ENCODE measurements at places on chromosomes 4 and X.

DNA sequence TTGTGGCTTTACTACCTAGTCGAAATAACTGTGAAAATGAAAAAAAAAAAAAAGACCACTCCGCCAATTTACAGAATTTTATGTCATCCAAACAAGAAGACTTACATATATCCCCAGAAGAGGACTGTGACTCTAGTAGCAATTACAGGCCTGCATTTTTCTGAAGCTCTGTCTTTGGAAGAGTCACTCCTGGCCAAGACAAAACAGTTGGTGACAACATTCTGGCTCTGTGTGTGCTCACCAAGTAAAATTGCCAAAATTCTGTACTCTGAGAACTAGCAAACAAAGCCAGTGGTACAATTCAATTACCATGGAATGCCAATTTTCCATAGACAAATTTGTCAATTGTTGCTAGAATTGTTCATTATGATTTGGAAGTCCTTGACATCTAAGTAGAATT, 311.1 kb downstream of the PDGFC start:
- peak; percentile 26 for DNase-seq

GRCh38 chrX:110699109-110699508, 96.5 kb downstream of the CHRDL1 start:
- DNase-seq = no peak

DNA sequence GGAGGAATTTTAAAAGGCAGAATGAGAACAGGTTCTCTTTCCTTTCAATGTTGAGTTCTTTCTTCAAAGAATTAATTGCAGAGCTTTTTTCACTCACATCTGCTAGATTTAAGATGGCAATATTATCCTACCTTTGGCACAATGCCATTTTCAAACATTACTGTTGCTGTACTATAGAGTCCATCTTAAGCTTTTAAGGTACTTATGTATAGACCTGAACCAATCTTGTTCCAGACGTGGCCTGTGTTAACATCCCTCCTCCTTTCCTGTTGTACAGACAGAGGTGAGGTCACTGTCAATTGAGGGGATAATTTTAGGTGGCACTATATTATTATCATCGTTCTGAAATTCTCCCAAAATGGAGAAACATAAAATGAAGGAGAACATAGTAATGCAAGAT, 53.0 kb upstream of the MYOZ2 start:
- no peak for DNase-seq

DNA sequence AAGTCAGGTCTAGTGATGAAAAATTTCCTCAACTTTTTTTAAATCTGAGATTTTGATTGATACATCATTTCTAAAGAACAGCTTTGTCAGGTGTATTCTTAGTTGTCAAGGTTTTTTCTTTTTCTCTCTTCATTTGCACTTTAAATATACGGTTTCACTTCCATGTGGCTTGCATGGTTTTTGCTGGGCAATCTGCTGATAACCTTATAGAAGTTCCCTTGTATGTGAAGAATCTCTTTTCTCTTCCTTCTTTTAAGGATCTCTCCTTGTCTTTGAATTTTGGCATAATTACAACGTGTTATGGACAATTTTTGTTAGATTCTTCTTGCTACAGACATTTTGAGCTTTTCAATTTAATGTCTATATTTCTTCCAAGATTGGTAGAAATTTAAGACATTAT, 76.4 kb downstream of the ZNF721 start:
- DNase-seq = no peak

DNA sequence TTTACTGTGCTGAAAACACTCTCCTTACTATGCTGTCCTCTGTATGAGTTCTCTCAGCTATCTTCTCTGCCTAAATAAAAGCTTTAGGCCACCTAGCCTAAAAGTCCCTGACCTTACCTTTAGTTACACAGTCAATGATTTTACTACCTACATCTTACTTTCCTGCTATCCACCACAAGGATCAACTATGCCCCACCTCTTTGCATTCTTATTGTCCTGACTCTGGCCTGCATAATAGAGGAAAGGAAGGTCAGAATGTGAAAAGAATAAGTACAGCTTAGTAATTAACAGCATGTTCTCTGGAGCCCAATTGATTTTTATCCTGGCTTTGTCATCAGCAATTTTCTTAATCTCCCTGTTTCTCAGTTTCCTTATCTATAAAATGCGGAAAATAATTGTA, 1257.8 kb downstream of the RPA4 start:
- no peak for DNase-seq

DNA sequence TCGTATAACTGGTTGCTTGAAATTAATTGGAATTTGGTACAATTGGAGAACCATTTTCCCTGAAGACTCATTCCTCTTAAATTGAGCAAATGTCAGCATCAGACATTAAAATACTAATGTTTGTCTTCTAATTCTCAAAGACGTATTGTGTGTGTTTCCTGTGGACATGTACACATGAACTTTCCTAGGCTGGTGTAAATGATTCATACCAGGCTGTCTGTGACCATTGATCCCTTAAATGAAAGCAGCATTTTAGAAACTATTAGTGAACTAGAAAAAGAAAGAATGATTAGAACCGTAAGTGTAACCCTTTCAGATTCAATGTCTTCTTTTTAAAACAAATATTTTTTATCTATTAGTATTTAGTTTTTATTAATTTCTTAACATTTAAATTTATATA, 332.9 kb downstream of the PPP3CA start:
- no peak for DNase-seq

DNA sequence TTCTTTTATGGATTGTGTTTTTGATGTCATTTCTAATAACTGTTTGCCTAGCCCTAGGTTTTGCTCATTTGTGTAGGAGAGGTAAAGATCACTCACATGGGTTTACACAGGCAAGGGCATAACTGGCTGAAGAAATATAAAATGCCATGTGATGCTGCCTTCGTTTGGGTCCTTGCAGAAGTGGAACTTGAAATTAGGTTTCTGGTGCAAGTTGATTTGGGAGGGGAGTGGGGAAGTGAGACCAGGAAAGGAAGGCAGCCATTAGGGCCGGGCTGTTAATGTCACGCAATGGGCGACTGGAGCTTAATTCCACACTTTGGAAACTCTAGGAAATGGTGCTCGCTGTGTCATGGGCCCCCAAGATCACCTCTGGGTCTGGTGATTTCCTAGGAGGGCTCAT, 14.5 kb downstream of the CLCN4 start:
- no peak for DNase-seq

GRCh38 chr4:184899261-184900134, 73.7 kb upstream of the ACSL1 start:
- no peak for DNase-seq

GRCh38 chr4:39571054-39571453, 43.8 kb upstream of the UGDH start:
- no peak for DNase-seq

DNA sequence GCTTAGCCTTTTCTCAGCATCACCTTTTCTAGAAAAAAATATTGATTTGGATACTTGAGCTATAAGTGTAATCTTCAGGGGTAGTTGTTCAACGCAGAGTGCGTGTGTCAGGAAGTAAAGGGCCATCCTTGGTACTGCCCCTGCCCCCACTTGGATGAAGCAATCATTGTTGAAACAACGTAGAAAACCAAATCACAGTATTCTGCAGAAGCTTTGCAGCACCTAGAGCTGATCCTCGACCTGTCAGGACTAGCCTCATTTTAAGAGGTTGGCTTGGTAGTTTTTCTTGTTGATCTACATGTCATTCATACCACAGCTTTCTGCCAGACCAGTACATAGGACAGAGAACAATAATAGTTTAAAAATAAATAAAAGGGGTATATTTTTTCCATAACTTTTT, 65.3 kb upstream of the MYOZ2 start:
- DNase-seq = no peak

- no peak for DNase-seq
Measured at GRCh38 chrX:150366951-150367545, 3.9 kb downstream of the MAMLD1 start.

DNA sequence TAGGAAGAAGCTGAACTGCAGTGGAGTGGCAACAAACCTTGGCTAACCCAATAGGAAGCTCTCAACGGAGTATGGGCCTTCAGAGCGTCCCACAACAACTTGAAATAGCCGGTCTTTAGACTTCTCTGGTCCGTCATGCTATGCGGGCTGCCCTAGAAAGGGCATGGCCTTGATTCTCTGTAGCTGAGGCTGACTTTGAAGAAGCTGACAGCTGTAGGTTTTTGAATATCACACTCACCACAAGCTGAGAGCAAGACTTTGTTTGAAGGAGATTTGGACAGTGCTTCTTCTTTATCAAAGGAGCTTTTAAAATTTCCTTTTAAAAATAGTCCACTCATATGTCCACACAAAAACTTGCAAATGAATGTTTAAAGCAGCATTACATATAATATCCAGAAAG, 322.9 kb downstream of the CAMK2D start:
- no peak for DNase-seq

DNA sequence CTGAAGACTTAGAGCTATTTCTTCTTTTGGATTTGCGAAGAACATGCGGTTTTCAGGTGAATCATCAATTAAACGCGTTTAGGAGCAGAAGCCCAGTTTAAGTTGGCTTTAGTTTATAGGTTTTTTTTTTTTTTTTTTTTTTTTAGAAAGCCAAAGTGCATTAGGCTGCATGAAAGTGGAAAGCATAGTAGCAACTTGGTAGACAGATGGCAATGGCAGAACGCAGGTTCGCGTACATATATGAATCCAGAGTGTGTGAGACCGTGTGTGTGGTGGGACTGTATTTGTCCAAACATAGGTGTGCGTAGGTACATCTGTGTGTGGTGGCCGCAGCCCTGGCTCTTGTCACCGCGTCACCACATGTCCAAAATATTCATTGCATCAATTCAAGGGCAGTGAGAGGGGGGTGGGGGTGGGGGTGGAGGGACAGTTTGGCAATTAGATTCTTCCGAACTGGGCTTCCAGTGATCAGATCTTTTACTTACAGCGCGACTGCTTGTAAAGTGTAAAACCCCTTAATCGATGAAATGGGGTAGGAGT, 901 bp downstream of the JADE1 start:
- peak; percentile 42 for DNase-seq

- DNase-seq = no peak
Measured at GRCh38 chr4:14701896-14702295, 300.4 kb upstream of the CPEB2 start.

GRCh38 chrX:20382518-20383297, 116.0 kb upstream of the RPS6KA3 start:
- no peak for DNase-seq

DNA sequence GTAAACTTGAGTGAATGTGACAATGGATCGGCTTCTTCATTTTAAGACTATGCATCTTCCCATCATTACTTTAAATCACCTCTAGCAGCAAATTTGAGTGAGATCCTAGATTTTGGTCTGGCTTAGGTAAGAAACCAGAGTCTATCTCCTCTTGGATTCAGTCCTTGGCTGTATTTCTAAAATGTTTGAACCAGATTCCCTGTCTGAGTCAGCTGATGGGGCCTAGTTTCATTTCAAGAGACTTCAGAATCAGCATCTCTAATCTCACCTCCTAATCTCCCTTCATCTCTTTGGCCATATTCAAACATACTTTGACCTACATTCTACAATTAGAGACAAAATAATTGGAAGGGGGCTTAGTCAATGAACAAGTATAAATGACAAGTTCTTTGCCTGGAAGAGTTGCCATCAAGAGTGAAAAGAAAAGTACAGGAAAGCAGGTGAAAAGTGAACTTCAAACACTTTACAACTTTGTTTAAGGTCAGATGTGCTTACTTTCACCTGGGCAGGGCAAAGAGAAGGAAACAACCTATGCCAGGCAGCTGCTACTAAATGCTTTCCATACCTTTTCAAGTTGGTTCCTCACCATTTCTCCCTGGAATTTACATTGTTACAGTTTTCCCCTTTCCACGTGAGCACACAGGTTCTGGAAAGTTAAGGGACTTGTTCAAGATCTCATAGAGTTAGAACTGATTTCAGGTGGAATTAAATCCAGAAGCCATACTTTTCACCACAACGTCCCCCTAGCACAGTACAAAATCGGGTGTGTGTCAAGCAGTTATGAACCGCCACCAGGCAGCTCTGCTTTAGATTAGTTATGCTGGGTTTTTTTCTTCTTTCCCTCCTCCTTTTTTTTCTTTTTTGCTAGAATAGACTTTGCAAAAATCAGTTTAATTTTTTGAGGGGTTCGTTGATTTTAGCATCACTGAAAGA, 30.7 kb upstream of the PITX2 start:
- no peak for DNase-seq

GRCh38 chr4:172776203-172776861, 392.3 kb upstream of the GALNT7 start:
- DNase-seq = no peak

DNA sequence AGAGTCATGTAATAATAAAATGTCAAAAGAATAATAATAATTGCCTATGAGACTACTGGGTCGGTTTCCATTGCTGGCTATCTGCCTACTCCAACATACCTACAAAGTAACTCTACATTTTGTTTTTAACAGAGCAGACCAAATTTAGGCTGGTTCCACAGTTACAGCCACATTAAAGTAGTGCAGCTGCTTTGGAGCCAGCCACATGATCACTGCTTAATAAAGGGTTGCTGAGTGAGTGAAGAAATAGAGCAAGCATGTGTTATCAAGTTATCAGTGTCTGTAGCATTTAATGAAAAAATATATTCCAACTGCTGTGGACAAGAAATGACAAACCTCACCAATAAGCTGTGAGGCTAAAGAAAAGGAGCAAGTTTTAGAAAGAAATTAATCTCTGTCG, 782.3 kb downstream of the PCDH18 start:
- DNase-seq = no peak

GRCh38 chrX:72023071-72023470, 108.6 kb downstream of the RTL5 start:
- no peak for DNase-seq

DNA sequence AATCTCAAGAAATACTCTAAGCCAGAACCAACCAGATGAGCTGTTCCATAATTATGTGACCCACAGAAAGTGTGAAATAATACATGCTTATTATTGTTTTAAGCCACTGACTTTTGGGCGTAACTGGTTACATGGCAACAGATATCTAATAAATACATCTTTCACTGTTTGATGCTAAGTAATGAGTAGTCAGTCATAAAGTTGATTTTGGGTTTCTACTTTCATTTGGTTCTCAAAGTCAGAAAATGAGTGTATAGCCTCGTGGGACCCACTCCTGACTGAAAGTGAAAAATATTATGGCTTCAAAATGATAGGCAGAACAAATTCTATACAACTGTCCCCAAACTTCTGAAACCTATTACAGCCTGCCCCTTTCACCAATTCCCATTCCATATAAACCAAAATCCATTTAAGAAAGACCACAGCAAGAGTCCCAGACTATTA, 88.0 kb upstream of the CBR4 start:
- DNase-seq = no peak

DNA sequence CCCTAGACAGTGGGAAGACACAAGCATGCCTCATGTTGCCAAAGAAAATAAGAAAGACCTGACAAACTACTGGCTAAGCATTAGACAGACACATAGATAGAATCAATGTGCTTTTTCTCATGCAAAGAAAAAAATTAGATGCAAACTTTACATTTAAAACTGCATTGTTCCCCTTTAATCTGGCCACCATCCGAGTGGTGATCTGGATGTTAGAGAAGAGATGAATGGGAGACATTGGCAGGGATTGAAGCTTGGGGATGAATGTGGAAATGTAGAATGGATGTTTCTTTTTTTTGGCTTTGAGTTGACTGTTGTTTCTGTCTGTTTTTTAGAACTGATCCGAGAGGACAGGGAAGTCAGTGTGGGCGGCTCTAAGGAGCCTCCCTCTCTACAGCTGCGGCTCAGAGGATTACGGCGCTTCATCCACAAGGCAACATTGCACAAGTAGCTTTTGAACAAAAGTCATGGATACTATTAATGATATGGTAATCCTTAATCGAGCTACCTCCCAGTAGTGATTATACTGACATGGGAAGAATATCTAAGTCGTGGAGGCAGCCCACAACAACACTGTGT, 53.0 kb downstream of the HELT start:
- no peak for DNase-seq

GRCh38 chrX:926991-927390, 285.5 kb downstream of the CRLF2 start:
- no peak for DNase-seq

- DNase-seq = no peak
Measured at GRCh38 chr4:76166480-76166879, 18.3 kb upstream of the NUP54 start.
